Testis (tissue), 5 donors: ENCODE measurements at places on chromosomes 12 and 14.

DNA sequence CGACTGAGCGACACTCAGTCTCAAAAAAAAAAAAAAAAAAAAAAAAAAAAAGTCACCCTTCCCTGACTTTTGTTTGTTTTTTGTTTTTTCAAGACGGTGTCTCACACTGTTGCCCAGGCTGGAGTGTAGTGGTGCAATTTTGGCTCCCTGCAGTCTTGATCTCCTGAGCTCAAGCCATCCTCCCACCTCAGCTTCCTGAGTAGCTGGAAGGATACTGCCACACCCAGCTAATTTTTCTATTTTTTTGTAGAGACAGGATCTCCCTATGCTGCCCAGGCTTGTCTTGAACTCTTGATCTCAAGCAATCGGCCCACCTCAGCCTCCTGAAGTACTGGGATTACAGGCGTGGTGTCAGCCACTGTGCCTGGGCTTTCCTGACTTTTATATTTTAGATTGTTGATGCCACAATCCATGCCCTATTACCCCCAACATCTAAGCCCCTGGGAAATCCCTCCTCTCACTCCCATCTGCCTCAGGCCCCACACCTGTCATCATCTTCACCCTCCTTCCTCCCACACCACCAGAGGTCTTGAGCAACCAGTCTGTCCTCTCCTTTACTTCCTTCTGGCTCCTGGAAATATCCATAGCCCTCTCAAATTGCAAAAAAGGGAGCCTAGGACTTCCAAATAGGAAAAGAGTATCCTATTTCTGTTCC lies 7.8 kb downstream of the IKZF4 start:
- DNase-seq = no peak

- no peak for DNase-seq
Observed at GRCh38 chr12:18897823-18898222, 159.9 kb downstream of the CAPZA3 start.

DNA sequence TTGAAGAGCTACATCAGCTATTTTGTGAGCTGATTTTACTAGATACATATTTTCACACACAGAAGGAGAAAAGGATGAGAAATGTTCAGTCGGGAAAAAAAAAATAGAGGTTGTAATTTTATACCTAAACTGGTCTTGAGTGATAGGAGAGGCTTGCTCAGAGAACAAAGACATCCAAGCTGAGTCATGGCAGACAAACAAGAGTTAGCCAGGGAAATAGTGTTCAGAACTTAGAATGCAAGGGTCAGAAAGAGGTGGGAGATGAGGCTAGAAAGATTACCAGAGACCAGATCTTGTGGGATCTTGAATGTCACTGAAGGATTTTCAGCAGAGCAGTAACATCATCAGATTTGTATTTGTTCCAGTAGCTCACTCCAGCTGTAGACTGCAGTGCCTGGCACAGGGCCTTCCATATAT lies 121.9 kb upstream of the ATF1 start:
- no peak for DNase-seq

DNA sequence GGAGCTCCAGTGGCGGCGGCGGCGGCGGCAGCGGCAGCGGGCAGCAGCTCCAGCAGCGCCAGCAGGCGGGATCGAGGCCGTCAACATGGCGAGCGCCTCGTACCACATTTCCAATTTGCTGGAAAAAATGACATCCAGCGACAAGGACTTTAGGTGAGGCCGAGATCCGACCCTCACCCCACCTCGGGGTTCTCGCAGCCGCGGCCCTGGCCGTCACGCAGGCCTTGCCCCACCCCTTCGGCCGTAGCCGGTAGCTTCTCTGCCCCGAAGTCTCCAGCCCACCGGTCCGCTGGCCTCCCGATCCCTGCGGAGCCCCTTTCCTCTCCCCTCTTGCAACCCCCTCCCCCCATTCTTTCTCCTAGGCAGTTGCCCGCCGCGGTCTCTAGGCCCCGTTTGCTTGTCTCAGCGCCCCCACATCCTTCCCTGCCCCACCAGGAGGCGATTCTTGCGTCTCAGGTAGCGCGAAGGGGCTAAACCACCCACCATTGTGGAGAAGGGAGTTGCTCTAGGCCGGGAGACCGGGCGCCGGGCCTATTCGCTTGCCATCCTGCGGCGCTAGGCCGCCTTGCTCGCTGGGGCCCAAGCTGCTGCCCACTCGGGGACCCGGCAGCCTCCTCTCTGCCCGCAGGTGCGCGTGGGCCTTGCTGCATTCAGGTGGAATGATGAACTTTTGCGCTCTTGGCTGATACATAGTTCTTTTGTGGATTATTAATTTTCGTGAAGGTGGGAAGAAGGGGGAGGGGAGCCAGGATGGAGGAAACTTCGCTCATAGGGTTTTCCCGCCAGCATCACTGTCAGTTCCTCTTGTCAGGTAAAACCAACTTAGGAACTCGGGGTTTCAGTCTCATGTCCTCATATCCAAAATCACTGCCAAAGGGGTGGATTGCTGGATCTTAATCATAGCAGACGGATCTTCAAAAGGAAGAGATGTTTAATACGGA lies 745 bp downstream of the CAND1 start:
- DNase-seq = peak; percentile 63

- peak; percentile 94 for DNase-seq
Observed at GRCh38 chr12:124655698-124656516, 88.5 kb upstream of the NCOR2 start.

DNA sequence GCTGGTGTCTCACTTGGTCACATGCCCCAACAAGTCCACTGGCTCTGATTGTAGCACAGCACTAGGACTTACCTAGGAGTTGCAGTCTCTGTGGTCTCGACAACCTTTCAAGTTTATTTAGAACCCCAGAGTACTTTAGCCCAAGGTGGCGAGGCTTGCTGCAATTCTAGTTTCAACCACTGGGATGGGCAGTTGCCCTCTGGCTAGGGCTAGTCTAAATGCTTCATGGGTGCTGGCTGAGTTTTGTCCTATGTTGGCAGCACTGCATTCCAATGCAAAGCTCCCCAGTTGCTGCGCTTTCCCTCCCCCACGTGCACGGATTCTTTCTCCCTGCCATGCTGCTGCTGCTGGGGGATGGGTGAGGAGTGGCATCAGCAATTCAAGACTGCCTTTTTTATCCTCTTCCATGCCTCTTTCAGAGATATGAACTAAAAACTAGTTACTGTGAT lies 207.9 kb downstream of the SYNE2 start:
- peak; percentile 49 for DNase-seq

GRCh38 chr12:53073881-53074280 lies 5.3 kb downstream of the SPRYD3 start:
- no peak for DNase-seq

GRCh38 chr12:77928078-77928477 lies 97.4 kb downstream of the NAV3 start:
- no peak for DNase-seq

GRCh38 chr14:22333422-22334274 lies 255.4 kb downstream of the DAD1 start:
- DNase-seq = no peak

DNA sequence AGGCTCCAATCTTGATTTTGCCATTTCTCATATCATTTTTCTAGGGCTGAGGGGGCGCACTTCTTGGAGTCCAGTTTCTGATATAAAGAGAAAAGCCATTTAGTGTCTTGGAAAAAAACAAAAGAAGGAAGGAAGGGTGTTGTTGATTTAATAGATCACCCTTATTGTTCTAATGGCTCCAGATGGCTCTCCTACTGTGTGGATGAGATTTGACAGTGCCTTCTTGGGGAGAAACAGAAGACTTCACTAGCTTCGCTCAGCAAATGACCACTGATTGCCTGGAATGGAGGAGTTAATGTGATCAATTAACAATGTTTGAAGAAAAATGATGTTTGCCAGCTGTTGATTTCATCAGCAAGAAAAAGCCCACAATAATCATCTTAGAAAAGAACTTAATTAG lies 216.2 kb downstream of the APAF1 start:
- DNase-seq = no peak

- DNase-seq = no peak
Observed at GRCh38 chr14:98573082-98573481, 698.9 kb downstream of the BCL11B start.

DNA sequence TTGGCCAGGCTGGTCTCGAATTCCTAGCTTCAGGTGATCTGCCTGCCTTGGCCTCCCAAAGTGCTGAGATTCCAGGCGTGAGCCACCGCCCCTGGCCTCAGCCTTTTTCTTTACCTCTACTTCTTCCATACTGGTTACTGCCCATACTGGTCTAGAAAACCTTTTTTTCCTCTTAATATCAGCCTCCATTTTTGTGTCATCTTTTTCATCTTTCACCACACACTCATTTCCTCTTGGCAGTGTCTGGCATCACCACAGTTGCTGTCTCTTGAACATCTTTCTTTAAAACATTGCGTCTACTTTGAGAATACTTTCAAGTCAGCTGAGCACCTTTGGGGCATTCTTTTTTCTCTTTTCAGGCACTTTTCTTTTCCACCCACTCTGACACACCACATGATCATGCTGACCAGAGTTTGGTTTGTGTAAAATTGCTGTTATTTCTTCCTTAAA lies 32.7 kb downstream of the DDX47 start:
- DNase-seq = no peak

- no peak for DNase-seq
Observed at GRCh38 chr14:104132981-104133380, 5.4 kb upstream of the KIF26A start.

- DNase-seq = no peak
Observed at GRCh38 chr12:106682594-106683234, 91.8 kb upstream of the RIC8B start.

DNA sequence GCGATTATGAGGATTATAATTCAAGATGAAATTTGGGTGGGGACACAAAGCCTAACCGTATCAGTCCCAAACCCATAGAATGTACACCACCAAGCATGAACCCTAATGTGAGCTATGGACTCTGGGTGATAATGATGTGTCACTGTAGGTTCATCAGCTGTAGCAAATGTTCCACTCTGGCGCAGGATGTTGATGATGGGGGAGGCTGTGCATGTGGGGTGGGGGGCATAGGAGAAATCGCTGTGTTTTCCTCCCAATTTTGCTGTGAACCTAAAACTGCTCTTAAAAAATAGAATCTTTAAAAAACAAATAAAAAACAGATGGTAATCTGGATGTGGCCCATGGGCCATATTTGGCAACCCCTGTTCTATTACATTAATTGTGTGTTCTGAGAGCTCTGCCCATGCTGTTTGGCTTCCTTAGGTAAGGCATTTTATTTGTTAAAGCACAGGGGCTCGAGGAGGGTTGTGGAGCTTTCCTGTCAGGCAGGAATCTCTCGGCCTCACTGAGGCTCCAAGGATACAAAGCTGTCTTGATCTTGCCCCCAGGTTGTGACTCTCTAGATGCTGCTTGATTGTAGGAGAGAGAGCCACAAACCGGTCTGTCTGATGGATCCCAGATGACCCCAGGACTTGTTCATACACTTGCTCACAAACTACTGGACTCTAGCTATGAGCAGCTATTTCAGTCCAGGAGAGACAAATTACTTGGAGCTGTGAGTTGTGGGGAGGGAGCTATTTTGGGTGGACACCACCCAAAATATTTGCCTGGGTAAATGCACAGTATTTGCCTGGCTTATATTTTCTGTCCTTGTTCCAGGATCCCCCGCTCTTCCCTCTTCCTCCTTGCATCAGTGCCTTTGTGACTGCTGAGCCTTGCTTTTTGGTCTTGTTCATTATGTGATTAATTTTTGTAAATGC lies 340.2 kb downstream of the MED13L start:
- DNase-seq = no peak

- no peak for DNase-seq
Observed at GRCh38 chr14:75479770-75480600, 42.3 kb upstream of the BATF start.

- DNase-seq = no peak
Observed at GRCh38 chr12:53327435-53328042, 6.1 kb upstream of the AAAS start.

DNA sequence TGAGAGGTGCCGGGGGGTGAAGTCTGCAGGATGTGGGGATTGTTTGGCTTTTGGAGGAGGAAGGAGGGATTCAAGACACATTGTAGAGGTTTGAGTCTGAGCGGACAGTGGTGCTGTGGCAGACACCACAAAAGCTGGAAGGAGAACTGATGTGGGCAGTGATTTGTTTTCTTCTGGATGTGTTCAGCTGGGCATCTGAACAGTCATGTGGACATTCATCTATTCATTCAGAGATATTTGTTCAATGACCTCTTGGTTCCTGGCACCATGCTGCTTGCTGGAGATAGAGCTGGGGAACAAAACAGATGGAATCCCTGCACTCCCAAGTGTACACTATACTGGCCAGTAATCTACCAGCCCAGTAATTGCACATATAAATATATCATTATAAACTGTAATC lies 64.0 kb downstream of the PTPN11 start:
- no peak for DNase-seq

- DNase-seq = no peak
Observed at GRCh38 chr14:55712491-55712890, 132.5 kb downstream of the KTN1 start.

DNA sequence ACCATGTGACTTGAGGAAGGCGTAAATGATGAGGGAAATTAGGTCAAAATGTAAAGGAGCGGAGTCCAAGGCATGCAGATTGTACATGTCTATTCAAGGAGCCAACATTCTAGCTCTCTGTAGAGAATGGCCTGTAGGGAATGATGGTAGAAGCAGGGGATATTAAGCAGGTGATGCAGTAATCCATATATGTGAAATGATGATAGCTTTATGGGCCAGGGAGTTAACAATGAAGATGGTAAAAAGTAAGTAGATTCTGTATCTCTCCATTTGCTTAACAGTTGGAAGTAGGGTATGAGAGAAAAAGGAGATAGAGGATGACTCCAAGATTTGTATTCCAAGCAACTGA lies 33.4 kb downstream of the ARHGAP5 start:
- no peak for DNase-seq

DNA sequence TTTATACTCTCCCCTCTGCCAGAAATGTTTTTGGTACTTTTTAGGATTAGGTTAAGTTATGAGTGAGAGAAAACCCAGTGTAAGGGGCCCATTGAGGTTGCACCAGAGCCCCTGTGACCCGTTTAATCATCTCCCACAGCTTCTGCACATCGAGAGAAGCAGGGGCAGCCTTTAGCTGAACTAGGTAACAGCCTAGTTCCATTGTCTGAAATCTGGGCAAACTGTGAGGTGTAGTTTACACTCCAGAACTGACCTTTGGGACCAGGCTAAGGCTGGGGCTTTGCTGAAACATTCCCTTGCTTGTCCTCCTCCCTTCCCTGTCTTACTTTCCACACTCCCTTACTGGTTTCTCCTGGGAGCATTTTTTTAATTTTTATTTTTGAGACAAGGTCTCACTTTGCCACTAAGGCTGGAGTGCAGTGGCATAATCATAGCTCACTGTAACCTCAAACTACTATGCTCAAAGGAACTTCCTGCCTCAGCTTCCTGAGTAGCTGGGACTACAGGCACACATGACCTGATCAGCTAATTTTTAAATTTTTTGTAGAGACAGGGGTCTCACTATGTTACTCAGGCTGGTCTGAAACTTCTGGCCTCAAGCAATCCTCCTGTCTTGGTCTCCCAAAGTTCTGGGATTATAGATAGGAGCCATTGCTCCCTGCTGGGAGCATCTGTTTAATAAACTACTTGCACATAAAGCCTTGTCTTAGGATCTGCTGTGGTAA lies 25.9 kb upstream of the DHRS2 start:
- DNase-seq = no peak

GRCh38 chr12:119397540-119397939 lies 63.0 kb downstream of the CCDC60 start:
- DNase-seq = no peak

GRCh38 chr14:20811986-20812975 lies 9.6 kb upstream of the RNASE1 start:
- DNase-seq = no peak

- no peak for DNase-seq
Observed at GRCh38 chr12:116381744-116382685, 104.5 kb upstream of the MED13L start.
